ENCODE measurements at places on chromosomes 5 and 9.
A peak's percentile ranks its signal among the peaks of the same experiment; 100 is the strongest.

DNA sequence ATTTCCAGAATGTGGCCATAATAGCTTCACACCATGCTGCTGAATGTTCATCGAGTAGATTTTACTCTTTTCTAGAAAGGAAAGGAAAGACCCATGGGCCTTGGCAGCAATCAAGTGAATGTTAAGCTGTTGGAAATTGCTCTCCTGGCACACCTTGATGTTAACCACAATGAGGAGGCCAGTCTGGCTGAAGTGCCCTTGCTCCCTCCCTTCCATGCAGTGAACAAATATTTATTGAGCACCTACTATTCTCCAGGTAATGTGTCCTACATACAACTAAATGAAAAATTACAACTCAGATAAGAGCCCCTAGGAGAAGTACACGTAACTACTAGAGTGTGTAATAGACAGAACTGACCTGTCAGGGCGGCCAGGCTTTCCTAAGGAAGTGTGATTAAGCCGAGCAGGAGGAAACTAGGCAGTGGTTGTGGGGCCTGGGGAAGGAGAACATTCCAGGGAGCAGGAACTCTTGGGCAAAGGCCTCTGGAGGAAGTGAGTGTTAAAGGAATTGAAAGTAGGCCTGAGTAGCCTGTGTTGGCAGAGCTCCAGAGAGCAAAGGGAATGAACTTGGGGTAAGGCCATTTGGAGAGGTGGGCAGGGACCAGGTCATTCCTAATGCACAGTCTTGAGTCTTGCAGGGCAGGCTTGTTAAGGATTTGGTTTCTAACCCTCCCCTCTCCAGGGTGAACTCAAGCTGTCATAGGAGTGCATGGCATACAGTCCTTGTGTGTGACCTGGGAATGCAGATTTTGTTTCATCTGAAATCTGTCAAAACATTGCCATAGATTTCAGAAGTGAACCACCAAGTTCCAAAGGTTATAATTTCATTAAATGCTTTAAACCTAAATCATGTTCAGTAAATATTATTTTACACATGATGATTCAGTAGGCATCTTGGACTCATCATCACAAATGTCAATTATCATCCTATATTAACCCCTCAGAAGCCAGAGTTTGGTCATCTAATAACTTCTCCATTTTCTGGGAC is 9.0 kb upstream of the ZSWIM6 start:
- DNase-seq: no peak

GRCh38 chr5:135062216-135063055 is 28.4 kb upstream of the PITX1 start:
- DNase-seq: no peak

DNA sequence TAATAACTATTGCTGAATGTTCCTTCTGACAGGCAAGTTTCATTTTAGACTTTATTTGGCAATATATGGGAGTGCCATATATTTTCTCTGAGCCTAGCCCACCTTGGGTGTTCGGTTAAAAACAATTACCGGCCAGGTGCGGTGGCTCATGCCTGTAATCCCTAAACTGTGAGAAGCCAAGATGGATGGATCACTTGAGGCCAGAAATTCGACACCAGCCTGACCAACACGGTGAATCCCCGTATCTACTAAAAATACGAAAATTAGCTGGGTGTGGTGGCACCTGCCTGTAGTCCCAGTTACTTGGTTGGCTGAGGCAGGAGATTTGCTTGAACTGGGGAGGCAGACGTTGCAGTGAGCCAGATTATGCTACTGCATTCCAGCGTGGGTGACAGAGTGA is 47.9 kb downstream of the TNFSF15 start:
- DNase-seq: peak; percentile 6

- no peak for DNase-seq
Observed at GRCh38 chr9:108197899-108198298, 657.9 kb downstream of the ACTL7B start.

GRCh38 chr5:43609752-43610151 is 6.8 kb downstream of the NNT start:
- DNase-seq: no peak

GRCh38 chr5:10689391-10690081 is 71.5 kb downstream of the DAP start:
- DNase-seq: no peak
